ENCODE measurements at places on chromosomes 12 and 14. TPM values are rescaled to one million over a fixed set of nuclear protein-coding genes. Genes with fewer than 3 reads are reported as not detected.
A peak's percentile ranks its signal among the peaks of the same experiment; 100 is the strongest.

DNA sequence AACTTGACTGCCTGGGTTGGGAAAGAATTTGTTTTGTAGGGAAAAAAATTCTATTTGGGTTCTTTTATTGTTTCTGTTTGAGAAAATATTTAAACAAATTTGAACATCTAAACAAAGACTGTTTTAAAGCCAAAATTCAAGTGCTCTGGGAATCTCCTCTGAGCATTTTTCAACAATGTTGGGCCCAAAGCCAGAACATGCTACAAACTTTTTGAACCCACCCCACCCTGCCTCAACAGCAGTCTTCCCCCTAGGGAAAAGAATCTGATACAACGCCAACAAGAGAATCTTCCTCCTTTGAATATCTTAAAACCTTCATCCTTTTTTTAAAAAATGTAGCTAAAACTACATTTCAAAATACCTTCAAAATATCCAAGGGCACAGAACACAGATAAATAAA lies 20.4 kb upstream of the NID2 start:
- peak; percentile 68 for DNase-seq

GRCh38 chr12:15534874-15535273 lies 212.6 kb downstream of the PTPRO start:
- peak; percentile 79 for DNase-seq

Gene CLEC7A
- under 0.01 TPM for total RNA-seq

GRCh38 chr12:96457191-96457930 lies 32.0 kb upstream of the CFAP54 start:
- DNase-seq: no peak

GRCh38 chr12:109811624-109811995 lies 21.6 kb downstream of the TRPV4 start:
- no peak for DNase-seq

- no peak for DNase-seq
Observed at GRCh38 chr12:80766210-80766609, 49.5 kb downstream of the MYF5 start.

DNA sequence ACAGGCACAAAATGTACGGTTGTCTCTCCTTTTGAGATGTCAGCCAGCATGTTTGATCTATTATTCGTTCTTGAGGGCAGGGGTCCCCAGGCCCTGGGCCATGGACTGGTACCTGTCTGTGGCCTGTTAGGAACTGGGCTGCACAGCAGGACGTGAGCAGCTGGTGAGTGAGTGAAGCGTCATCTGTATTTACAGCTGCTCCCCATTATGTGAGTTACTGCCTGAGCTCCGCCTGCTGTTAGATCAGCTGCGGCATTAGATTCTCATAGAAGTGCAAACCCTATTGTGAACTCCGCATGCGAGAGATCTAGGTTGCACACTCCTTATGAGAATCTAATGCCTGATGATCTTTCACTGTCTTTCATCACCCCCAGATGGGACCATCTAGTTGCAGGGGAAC lies 41.4 kb upstream of the SCN8A start:
- no peak for DNase-seq

Gene TMEM253
- total RNA-seq: not detected

Gene NELL2
- not detected for total RNA-seq
